ENCODE measurements at places on chromosomes 13 and 19. TPM values are rescaled to one million over a fixed set of nuclear protein-coding genes. Genes with fewer than 3 reads are reported as not detected.

ACP5 gene
- total RNA-seq, result 429 TPM

SPRED3 gene
- total RNA-seq, result 1.6 TPM

GRCh38 chr19:46402725-46403124 lies 10.6 kb downstream of the CCDC8 start:
- H3K4me3 ChIP-seq, result no peak overlapping the region
- DNase-seq, result no peak
- no peak overlapping the region for H3K27ac ChIP-seq
- peaks cover 5% of the 10 kb centered on the region for H3K4me1 ChIP-seq

DNA sequence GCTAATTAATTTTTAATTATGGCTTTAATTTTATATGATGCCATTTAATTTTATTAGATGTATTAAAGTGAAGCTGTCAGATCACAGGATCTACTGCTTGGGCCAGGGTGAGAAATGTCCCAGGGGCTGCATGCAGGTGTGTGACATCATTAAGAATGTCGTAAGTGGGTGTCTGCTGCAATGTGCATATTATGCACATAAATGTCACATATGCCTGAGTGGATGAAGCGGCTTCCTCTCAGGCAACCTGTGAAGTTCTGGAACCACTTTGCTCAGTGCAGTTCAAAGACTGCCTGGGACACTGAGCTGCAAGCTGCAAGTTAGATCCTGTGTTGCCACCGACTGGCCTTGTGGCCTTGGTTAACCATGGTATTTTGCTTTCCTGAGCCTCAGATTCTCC lies 355.0 kb downstream of the UQCRFS1 start:
- H3K36me3 ChIP-seq, result no peaks in the 10 kb centered on the region
- H3K4me3 ChIP-seq, result no peak overlapping the region
- H3K27ac ChIP-seq, result no peak overlapping the region
- no peak for DNase-seq
- no peaks in the 10 kb centered on the region for H3K4me1 ChIP-seq
- no peaks in the 10 kb centered on the region for H3K27me3 ChIP-seq

SBK2 gene
- total RNA-seq, result not detected

GRCh38 chr19:33938821-33939220 lies 142.2 kb downstream of the KCTD15 start:
- no peaks in the 10 kb centered on the region for H3K4me1 ChIP-seq
- no peaks in the 10 kb centered on the region for H3K36me3 ChIP-seq
- H3K27me3 ChIP-seq, result no peaks in the 10 kb centered on the region
- DNase-seq, result peak; percentile 78
- no peak overlapping the region for H3K27ac ChIP-seq
- no peak overlapping the region for H3K4me3 ChIP-seq

MRPL34 gene
- total RNA-seq, result 84.9 TPM

DNA sequence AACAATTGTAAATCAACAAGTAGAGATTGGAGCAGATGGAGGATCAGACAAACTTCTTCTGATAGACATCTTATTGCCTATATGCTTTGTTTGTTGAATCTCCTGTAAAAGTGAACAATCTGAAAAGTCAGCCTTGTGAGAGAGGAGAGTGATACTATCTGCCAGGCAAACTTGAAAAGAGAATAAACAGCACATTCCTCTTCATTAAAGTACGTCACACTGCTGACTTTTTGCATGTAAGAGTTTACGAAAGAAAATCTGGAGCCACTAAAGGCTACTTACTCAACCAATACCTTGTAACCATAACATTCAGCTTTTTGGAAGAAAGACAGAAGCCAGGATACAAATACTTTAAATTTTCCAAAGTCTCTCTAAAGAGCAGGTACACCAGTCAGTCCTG lies 42.5 kb downstream of the EDNRB start:
- H3K36me3 ChIP-seq, result no peaks in the 10 kb centered on the region
- DNase-seq, result no peak
- no peaks in the 10 kb centered on the region for H3K27me3 ChIP-seq

DNA sequence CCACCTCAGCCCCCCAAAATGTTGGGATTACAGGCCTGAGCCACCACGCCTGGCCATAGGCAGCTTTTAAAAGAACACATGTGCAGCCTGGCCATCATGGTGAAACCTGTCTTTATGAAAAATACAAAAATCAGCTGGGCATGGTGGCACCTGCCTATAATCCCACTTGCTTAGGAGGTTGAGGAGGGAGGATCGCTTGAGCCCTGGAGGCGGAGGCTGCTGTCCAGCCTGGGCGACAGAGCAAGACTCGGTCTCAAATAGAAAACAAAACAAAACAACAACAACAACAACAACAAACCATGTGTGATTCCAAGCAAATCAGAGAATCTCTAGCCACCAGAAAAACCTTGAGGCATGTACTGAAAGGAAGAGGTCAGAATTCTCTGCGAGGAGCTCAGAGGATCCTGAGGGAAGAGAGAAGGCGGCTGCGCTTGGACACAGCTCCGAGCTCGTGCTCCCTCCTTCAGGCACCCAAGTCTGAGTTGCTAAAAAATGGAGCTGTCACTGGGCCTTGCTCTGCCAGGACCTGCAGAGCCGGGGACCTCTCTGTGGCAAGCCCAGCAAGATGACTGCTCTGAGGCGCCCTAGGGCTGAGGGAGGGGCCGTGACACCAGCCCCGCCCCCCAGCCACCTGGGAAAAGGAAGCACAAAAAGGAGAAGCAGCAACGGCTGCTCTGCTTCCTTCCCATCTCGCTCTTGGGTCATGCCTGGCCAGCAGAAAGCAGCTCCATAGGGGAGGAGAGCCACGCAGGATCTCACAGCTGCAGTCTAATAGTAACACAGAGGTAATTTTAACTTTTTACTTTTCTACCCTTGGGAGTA lies at the start of gene ARL11:
TSS of gene ARL11 (plus strand) at position 677 of the 822 bp plus-strand sequence. CDS start 1,941 bp downstream, outside the sequence.
- DNase-seq, result peak; percentile 85
- peak within 1 kb of the TSS; percentile 43 for H3K4me3 ChIP-seq
- H3K4me1 ChIP-seq, result peaks cover 17% of the 10 kb centered on the region
- no peaks in the 10 kb centered on the region for H3K27me3 ChIP-seq

All from upper lobe of right lung (tissue), 1 donor.